K562 (cell line): ENCODE measurements at places on chromosomes 13 and 19.

- no peak for DNase-seq
Measured at GRCh38 chr13:66402066-66402465, 828.1 kb downstream of the PCDH9 start.

DNA sequence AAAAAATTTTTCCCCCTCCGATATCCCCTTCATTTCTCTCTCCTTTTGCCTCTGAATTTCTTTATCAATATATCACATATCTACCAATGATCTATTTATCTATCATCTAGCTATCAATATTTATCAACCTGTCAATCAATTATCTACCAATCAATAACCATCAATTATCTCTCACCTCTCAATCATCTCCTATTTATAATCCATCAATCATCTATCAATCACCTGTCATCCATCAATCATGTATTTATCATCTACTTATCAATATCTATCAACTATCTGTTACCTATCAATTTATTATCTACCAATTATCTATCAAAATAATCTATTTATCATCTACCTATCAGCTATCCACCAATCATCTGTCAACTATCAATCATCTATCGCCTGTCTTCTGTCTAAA, 17.1 kb downstream of the MBD3L1 start:
- DNase-seq, result no peak

DNA sequence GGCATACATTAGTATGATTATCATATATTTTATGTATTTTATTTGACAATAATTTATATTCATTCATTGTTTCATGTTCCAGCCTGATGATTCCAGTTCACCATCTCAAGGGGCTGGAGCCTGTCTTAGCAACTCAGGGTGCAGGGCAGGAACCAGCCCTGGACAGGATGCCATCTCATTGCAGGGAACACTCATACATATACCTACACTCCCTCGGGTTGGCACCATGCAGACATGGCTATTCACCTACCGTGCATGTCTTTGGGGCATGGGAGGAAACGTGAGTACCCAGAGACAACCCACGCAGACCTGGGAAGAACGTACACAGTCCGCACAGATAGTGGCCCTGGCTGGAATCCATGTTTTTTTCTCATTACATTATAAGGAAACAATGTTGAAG, 151.0 kb upstream of the ZNF536 start:
- no peak for DNase-seq

- peak; percentile 46 for DNase-seq
Measured at GRCh38 chr19:29860492-29860891, 48.7 kb downstream of the CCNE1 start.

DNA sequence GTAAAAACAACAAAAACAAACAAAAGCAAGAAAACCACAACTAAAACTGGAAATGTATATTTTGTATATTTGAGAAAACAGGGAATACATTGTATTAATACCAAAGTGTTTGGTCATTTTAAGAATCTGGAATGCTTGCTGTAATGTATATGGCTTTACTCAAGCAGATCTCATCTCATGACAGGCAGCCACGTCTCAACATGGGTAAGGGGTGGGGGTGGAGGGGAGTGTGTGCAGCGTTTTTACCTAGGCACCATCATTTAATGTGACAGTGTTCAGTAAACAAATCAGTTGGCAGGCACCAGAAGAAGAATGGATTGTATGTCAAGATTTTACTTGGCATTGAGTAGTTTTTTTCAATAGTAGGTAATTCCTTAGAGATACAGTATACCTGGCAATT, 17.1 kb downstream of the KLF5 start:
- no peak for DNase-seq

DNA sequence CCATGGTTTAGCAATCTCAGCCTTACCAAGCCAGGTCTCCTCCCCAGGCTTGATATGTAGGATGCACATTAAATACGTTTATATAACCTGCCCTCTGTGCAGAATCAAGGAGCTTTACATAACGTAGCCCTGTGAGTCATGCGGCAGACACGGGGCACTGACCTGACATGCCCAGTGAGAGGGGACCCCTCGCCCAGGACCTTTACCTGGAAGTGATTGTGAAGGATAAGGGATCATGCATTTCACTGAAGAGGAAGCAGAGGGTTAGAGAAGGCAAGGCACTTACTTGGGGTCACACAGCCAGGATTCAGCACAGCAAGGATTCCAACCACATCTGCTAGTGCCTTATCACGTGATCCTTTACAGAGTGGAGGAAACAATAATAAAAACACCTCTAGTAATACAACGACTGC, 18.9 kb upstream of the FOSB start:
- DNase-seq, result no peak

- no peak for DNase-seq
Measured at GRCh38 chr13:111401755-111402154, 81.3 kb downstream of the TEX29 start.
